ENCODE measurements at places on chromosomes 3 and 15.

DNA sequence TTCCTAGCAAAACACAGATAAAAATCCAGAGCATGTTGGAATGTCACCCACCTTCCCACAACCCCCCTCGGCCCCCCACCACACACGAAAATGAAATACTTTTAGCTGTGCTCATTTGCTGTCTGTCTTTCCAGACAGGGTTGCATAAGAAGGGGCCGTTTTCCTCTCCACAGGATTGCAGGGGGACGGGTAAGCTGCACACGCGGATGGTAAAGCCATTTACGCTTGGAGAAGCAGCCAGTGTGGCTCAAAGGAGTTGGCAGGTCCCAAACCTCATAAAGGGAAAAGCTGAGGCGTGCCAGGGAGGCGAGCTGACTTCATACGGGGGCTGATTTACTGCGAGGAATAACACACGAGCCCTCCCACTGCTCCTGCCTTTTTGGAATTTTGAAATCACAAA is 47.4 kb upstream of the ITGA11 start:
- DNase-seq = peak; percentile 71

DNA sequence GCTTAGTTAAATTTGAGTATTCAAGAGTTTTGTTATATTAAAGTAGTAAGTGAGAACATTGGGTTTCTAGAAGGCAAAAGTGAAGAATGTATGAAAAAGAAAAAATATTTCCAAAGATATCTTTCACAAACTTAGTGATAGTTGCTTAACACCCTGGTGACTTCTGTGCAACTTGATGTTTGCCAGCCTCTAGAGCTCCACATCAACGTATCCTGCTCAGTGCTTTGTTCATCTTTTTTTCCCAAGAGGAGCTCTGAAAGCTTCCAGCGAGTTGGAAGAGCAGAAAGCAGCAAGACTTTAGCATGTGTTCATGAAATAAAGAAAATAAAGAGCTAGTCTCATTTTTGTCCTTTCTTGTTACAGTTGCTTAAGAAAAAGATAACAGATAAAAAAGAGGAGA is 225.5 kb downstream of the GRM7 start:
- no peak for DNase-seq

DNA sequence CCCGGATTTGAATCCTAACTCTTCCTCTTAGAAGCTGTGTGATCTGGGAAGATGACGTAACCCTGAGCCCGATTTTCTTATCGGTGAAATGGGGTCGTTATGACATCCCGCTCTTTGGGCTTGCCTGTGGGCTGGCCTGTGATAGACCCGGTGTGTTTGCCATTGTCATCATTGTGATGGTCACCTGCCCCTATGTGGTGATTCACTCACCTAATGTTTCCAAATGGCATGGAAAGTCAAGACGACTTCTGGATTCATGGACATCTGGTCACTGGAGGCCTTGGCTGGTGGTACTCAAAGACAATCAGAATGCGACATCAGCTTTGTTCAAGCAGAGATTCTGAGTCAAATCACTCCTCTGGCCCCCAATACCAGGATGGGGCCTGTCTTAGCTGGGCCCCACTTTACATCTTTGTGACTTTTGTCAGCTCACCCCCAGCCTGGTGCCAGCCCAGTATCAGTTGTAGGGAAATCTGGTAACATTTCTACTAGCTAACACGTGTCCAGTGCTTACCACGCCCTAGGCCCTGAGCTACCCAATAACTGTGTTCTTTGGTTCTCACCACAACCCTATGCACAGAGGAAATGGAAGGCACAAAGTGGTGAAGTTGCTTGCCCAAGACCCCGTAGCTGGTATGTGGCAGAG is 2.8 kb downstream of the TMEM43 start:
- peak; percentile 23 for DNase-seq

GRCh38 chr3:147410116-147410525 is 956 bp downstream of the ZIC1 start:
- DNase-seq = no peak

Measured in right forelimb (tissue), 1 donor.